Bronchial epithelial cell (primary cell): ENCODE measurements at places on chromosomes 1 and 21. TPM values are rescaled to one million over a fixed set of nuclear protein-coding genes. Genes with fewer than 3 reads are reported as not detected.
A peak's percentile ranks its signal among the peaks of the same experiment; 100 is the strongest.

Gene CD34
- 0.13 TPM in 1 of 2 replicates, not detected in the other for total RNA-seq

Gene APCS
- total RNA-seq, result not detected in 2 replicates

- DNase-seq, result no peak
Observed at GRCh38 chr1:12150456-12151200, 16.2 kb upstream of the TNFRSF1B start.

DNA sequence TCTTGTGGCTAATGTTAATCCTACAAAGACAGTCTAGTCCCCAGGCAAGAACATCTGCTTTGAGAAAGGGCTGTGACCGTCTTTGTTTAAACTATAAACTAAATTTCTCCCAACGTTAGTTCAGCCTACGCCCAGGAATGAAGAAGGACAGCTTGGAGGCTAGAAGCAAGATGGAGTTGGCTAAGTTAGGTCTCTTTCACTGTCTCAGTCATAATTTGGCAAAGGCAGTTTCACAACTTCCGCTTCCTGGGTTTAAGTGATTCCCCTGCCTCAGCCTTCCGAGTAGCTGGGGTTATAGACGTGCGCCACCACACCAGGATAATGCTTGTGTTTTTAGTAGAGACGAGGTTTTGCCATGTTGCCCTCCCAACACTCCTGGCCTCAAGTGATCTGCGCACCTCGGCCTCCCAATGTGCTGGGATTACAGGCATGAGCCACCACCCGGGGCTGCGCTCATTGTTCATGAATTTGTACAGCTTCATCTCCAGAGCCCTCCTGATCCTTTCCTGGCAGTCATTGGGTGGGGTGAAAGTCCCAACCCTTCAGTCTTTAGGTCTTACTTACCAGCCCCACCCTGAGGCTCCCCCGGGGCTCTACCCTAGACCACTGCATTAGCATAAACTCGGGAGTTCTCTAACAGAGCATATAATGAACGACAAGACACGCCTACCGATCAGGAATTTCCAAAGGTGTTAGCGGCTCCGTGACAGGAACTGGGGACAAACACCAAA is 4.9 kb upstream of the MASP2 start:
- no peak for DNase-seq

GRCh38 chr1:91769742-91770141 is 116.2 kb downstream of the TGFBR3 start:
- DNase-seq, result no peak

GRCh38 chr1:98749152-98749756 is 87.7 kb downstream of the SNX7 start:
- peak; percentile 49 for DNase-seq

DNA sequence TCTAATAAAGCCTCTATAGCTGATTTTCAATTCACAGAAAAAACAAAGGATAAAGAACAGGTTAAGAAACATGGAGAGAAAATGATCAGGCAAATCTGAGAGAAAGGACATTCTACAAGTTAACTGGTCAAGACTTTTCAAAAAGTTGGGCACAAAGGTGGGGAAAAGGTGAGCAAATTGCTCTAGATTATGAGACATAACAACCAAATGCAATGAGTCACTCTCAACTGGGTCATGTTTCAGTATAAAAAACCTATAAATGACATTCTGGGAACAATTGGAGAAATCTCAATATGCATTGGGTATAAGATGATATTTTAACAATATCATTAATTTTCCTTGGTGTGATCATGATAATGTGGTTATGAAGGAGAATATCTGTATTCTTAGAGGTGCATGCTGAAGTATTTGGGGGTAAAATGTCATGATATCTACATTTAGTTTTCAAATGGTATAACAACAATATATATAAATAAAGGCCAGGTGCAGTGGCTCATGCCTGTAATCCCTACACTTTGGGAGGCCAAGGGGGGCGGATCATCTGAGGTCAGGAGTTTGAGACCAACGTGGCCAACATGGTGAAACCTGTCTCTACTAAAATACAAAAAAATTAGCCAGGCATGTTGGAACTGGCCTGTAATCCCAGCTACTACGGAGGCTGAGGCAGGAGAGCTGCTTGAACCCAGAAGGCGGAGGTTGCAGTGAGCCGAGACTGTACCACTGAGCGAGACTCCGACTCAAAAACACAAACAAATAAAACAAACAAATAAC is 27.0 kb downstream of the ANKRD13C start:
- DNase-seq, result peak; percentile 70

- no peak for DNase-seq
Observed at GRCh38 chr1:118157506-118157905, 27.5 kb downstream of the SPAG17 start.

DNA sequence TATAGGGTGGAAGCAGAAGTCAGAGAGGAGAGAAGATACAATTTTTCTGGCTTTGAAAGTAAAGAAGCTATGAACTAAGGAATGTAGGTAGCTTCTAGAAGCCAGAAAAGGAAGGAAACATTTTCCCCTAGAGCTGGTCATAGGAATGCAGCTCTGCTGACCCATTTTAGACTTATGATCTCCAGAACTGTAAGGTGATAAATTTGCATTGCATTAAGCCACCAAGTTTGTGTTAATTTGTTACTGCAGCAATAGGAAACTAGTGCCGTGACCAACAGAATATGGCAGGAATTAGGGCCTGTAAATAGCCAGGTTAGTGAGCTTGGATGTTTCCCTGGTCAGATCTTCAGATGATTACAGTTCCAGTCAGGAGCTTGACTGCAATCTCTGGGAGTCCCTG is 244.3 kb upstream of the C1orf105 start:
- no peak for DNase-seq

- DNase-seq, result no peak
Observed at GRCh38 chr1:68271596-68271995, 39.3 kb upstream of the WLS start.

DNA sequence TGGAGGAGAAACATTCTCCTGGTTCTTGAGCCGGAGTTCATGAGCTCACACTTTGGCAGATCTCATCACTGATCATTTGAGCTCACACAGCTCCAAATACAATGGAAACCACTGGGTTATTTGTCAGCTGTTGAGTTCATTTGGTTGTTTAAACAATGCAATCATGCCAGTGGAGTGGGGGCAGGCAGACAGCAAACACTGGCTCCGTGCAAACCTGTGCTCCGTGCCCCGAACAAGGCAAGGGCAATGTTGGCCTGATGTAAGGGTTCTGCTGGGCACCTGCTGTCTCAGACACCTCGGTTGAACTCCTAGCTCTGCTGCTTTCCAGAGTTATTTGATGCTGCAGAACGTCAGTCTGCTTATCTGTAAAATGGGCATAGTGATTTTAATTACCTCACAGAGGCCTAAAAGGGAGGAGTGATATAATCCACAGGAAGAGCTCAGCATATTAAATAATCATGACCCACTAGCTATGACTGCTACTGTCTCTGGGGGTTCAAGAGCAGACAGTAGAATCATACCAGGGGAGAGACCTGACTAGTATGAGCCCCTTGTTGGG is 20.0 kb upstream of the CLIC6 start:
- no peak for DNase-seq
